ENCODE measurements at places on chromosomes 3 and 15. TPM values are rescaled to one million over a fixed set of nuclear protein-coding genes. Genes with fewer than 3 reads are reported as not detected.

The SNURF gene
- not detected for total RNA-seq

The ZFAND6 gene
- 101 TPM for total RNA-seq

The MED12L gene
- 0.32 TPM for total RNA-seq

The MGLL gene
- 59.2 TPM for total RNA-seq

The PDZRN3 gene
- 35.6 TPM for total RNA-seq

The CYP8B1 gene
- total RNA-seq, result not detected

The ADAMTS9 gene
- total RNA-seq, result 1.3 TPM

The PPP1R2 gene
- total RNA-seq, result 52.4 TPM

- peak; percentile 14 for DNase-seq
These were observed 94.7 kb downstream of the TBL1XR1 start for GRCh38 chr3:177102553-177102952.

DNA sequence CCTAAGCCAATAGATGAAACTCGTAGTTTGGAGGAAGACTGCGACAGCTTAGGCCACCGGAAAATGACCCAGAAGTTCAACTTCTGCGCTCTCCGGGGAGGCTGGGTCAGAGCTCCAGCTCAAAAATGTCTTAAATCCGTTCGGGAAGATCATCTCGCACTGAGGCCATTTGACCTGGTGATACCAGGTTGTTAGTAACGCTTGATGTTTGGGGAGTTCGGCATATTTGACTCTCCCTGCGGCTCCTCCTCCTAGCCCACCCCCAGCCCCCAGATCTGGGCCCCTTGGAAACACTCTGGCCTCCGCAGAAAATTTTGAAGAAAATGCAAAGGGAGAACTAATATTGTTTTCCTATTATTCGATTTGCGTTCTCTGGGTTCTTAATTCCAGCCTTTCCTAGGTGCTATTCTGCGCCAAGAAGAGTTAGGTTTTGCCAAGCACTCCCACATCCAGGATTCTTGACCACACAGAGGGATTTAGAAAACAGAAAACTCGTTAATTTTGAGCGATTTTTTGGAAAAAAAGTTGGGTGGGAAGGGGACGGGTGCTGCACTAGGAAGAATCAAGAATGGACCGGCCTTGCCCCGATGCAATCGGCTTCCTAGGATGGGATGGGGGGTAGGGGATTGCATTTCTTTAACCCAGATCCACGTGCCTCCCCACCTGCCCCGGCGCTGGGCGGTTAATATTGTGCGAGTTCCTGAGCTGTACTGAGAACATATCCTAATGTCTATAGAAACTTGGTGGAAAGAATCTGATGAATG is 50.0 kb downstream of the ZIC4 start:
- DNase-seq, result no peak

GRCh38 chr3:128170866-128171516 is 17.7 kb downstream of the EEFSEC start:
- peak; percentile 92 for DNase-seq

DNA sequence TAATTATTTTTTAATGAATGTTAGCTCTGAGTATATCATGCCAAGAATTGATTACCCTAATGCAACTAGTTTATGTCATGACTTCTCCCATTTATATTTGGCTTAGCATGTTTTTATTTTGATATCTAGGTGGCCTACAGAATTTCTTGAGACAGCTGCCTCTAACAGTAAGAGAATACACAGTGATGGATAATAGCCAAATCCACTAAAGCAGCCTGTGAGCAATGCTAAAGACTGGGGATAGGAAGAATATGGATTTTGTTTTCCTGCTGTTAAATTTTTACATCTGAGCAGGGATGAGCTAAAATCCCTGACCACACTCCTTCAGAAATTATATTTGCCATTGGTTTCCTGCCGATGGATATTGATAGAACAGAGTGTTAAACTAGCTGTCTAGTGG is 149.3 kb upstream of the TGFBR2 start:
- peak; percentile 7 for DNase-seq

DNA sequence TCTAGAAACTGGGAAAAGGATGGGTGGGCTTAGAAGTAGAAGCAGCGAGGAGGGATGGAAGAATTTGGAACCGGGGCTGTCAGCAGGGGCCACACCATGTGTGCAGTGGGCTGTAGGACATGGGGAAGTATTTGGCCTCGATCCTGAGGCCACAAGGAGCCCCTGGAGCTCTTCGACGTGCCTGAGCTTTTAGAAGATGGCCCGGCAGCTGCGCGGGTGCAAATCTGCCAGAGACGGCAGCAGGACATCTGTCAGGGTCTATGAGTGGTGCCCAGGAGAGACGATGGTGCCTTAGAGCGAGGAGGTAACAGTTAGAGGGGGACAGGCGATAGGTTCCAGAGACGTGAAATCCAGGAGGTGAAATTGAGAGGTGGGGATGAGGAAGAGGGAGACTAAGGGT is 321.1 kb downstream of the UACA start:
- DNase-seq, result no peak

DNA sequence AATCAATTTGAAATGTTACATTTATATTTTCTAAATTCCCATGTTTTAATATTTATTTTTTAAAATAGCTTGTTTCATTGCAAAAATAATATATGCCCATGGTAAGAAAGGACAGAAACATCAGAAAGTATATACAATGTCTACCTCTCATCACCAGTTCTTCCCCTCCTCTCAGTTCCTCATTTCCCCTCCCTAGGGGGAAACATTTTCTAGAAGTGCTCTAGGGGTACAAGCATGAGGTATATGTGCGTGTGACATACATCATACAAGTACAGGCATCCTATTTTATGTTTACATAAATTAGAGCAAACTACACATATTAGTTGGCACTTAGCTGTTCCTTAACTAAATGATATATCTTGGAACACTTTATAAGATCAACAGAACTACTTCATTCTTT is 189.3 kb upstream of the VEPH1 start:
- no peak for DNase-seq

DNA sequence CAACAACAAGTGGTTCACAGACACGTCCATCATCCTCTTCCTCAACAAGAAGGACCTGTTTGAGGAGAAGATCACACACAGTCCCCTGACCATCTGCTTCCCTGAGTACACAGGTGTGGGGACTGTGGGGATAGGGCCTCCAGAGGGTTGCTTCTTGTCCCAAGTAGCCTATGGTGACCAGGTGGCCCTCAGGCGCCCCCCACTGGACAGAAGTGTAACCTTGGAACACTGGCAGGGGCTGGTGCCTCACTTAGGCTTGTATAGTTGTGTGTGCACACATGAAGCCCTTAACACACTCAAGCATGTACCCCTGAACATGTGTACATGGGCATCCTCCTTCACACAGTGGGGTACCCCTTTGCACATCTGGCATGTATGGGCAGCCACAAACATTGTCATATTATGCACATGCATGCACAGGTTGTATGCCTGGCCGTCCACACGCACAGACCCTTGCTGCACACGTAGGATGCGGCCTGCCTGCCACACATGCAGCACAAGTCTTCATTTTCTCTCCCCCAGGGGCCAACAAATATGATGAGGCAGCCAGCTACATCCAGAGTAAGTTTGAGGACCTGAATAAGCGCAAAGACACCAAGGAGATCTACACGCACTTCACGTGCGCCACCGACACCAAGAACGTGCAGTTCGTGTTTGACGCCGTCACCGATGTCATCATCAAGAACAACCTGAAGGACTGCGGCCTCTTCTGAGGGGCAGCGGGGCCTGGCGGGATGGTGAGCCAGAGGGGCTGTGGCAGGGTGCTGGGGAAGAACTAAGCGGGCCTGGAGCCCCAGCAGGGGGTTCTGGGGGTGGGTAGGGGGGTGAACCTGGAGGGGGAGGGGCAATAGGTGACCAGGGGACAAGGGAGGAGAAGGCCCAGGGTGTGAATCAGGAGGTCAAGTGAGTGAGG is 11.7 kb upstream of the SEMA3B start:
- peak; percentile 57 for DNase-seq

- DNase-seq, result peak; percentile 72
These were observed 146.6 kb downstream of the TBL1XR1 start for GRCh38 chr3:177050501-177051237.

- DNase-seq, result peak; percentile 82
These were observed 68.1 kb downstream of the SLC6A1 start for GRCh38 chr3:11060500-11061251.

DNA sequence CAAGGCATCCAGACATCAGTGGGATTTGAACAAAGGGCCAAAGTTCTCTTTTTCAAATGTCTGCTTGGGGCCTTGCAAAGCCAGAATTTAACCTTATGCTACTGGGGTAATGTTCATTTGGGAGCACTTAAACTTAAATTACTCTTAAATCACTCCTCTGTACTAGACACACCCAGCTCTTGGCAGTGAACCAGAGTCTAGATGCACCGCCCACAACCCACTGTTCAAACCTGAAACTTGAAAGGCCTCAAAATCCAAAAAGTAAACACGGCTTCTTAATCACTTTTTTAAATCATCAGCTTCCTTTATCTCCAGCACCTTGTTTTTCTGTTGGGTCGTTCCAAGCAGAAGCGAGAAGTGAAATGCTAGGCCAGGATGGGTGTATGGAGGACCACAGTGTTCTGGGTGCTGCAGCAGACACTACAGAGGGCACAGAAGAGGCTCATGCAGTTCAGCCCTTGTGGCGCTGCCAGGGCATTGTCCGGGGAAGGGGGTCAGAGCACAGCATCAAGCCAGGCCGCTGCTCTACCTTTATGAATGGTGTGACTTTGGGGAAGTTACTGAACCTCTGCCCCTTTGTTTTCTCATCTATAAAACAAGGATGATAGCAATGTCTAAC is 28.8 kb downstream of the MECOM start:
- DNase-seq, result no peak

DNA sequence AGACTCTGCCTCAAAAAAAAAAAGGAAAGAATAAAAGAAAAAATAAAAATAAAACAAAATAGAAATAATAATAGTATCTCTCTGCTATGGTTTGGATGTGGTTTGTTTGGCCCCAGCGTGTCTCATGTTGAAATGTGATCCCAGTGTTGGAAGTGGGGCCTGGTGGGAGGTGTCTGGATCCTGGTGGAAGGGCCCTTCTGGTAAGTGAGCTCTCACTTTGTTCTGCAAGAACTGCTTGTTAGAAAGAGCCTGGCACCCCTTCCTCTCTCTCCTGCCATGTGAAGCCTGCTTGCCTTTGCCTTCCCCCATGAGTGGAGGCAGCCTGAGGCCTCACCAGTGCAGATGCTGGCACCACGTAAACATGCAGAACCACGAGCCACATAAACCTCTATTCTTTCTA is 26.3 kb downstream of the TMEM44 start:
- no peak for DNase-seq

DNA sequence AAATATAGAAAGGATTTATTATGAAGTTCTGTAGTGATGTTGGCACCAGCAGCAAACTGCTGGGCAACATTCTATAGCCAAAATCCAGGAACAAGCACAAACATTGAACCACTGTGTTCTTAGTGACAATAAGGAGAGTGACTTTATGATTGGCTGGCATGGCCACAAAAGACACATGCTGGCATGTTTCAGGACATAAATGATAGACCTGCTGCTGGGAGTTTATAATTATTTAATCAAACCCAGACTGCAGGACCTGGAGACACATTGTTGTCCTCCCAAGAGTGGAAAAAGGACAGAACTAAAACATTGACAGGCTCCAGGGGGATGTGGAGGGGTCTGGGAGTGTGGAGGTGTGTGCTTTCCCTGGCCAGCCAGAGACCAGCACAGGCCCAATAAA is 255.3 kb upstream of the LRTM1 start:
- no peak for DNase-seq

DNA sequence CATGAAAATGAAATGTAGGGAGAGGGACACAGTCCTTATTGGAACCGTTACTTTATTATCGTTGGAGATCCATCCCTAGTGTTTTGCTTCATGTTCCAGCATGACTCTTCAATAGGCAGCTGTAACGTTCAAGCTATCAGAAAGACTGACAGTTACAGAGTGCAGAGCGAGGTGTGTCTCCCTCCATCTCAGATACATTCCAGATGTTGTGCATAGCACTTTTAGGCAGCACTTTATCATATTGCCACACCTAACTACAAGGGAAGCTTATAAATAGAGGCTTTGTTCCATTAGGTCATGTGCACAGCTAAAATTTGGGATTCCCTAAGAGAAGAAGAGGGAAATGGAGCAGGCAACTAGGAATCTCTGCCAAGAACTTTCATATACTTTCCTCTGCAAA is 1009.6 kb downstream of the ROBO2 start:
- no peak for DNase-seq

DNA sequence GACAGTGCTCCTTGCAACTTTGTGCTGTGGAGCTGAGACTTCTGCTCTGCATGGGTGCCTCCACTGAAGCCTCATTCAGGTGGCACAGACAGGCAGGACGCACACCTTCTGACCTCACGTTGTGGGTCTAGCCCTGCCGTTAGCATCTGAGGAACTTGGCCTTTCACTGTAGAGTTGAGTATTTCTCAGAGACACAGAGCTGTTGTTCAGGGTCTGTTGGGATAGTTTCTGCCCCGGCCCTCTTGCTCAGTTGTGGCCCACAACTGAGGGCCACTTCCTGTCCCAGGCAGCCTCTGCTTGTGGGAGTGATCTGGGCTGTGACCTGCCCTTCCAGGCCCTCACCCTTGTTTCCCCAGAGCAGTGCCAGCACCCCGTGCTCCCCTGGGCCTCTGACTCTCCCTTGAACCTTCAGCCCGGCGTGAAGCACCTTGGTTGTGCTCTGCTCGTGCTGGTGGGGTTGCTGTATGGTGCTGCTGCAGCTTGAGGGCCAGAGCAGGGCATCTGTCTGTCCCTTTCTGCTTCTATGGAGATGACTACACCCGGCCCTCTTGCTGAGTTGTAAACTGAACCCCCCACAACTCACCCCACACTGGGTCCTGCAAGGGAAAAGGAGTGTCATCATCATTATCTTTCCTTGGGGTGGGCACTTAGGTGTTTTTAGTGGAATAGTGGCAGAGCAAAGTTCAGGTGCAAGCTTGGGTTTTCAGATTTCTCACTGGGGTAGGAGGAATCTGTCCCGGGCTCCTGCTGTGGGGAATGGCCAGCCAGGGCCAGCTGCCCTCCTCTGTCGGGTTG is 11.7 kb downstream of the BAHD1 start:
- no peak for DNase-seq

DNA sequence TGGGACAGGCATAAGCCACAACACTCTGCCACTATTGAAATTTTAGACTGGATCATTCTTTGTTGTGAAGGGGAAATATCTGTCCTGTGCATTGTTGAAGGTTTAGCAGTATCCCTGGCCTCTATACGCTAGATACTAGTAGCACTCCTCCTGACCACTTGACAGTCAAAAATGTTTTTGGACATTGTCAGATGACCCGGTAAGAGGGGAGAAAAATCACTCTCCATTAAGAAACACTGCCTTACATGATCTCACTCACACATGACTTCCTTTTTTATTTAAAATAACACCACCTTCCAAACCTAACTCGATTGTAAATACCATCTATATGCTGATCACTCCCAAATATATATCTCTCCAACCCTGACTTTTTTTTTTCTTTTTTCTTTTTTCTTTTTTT is 15.3 kb upstream of the HLTF start:
- DNase-seq, result no peak

GRCh38 chr15:39269352-39269751 is 311.5 kb upstream of the THBS1 start:
- DNase-seq, result no peak

- DNase-seq, result peak; percentile 50
These were observed 61.1 kb upstream of the GATA2 start for GRCh38 chr3:128554100-128554464.

DNA sequence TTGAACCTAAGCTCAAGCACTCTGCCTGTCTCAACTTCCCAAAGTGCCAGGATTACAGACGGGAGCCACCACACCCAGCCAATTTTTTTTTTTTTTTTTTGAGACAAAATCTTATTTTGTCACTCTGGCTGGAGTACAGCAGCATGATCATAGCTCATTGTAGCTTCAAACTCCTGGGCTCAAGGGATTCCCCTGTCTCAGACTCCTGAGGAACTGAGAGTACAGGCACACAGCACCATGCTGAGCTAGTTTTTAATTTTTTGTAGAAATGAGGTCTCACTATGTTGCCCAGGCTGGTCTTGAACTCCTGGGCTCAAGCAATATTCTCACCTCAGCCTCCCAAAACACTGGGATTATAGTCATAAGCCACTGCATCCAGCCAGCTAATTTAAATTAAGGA is 36.8 kb upstream of the SUCLG2 start:
- no peak for DNase-seq

Measured in GM23248 (cell line).